ENCODE measurements at places on chromosomes 3 and 15. TPM values are rescaled to one million over a fixed set of nuclear protein-coding genes. Genes with fewer than 3 reads are reported as not detected.

PEX11A gene
- 3.0 TPM for total RNA-seq

- peaks cover 2% of the 10 kb centered on the region for H3K36me3 ChIP-seq
- DNase-seq, result no peak
- peaks cover under 1% of the 10 kb centered on the region for H3K4me1 ChIP-seq
- no peak overlapping the region for H3K4me3 ChIP-seq
- no peak overlapping the region for H3K27ac ChIP-seq
- no peaks in the 10 kb centered on the region for H3K27me3 ChIP-seq
Measured at GRCh38 chr15:44023176-44023575, 171.9 kb downstream of the FRMD5 start.

P2RY1 gene
- 32.9 TPM for total RNA-seq

DNA sequence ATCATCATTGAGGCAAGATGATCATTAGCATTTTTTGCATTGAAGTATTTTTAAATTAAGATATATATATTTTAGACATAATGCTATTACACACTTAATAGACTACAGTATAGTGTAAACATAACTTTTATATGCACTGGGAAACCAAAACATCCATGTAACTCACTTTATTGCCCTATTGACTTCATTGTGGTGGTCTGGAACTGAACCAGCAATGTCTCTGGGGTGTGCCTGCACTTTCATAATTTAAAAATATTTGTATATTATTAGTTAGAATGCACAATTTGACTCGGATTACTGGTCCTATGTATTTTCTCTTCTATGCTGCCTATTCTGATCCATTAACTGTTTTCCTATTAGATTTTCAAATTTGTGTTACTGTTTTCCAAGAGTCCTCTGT, 109.1 kb upstream of the SPATA12 start:
- no peak for DNase-seq
- peaks cover 3% of the 10 kb centered on the region for H3K4me1 ChIP-seq
- no peak overlapping the region for H3K4me3 ChIP-seq

CLDN18 gene
- 0.16 TPM for total RNA-seq

CPB1 gene
- 7.6 TPM for total RNA-seq

CADPS gene
- 7.5 TPM for total RNA-seq

ARGFX gene
- total RNA-seq, result not detected

TICRR gene
- total RNA-seq, result 33.8 TPM

NT5DC2 gene
- 377 TPM for total RNA-seq

ATP13A5 gene
- total RNA-seq, result not detected

LPCAT4 gene
- 70.6 TPM for total RNA-seq

- DNase-seq, result no peak
- H3K27me3 ChIP-seq, result no peaks in the 10 kb centered on the region
- no peaks in the 10 kb centered on the region for H3K4me1 ChIP-seq
- no peak overlapping the region for H3K27ac ChIP-seq
- H3K36me3 ChIP-seq, result peaks cover 31% of the 10 kb centered on the region
Measured at GRCh38 chr3:49302613-49303012, 25.6 kb upstream of the C3orf62 start.

DNA sequence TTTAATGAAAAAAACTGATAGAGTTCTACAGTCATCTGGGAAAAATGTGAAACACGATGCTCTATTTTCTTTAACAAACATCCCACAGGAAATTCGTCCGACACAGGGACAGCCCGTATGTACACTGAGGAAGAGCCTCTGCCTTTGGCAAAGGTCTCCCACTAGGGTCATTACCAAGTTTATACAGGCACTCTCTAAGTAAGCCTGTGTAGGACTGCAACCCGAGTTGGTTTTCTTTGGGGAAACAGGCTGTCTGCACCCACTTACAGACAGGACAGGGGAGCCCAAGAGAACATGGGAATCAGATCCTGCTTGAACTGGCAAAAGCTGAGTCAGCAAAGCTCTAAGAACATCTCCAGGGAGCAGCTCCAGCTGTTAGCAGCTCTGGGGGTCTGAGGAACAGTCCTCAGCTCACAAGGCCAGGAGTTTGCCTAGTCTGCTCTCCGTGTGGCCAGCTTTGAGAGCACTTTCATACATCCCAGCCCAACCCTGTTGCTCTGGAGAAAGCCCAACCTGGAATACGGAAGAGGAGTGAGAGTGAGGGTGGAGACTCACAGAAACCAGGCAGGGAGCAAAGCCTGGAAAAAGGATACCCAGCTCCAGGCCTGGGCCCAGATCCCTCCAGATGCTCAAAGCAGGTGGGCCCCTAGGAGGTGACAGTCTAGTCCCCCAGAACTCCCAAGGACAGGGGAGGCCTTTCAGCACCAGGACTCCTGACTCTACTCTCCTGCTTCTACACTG, 1.9 kb downstream of the TBC1D2B start:
- H3K27ac ChIP-seq, result peak overlapping the region; percentile 78
- H3K27me3 ChIP-seq, result peaks cover 6% of the 10 kb centered on the region
- H3K36me3 ChIP-seq, result peaks cover 2% of the 10 kb centered on the region
- DNase-seq, result peak; percentile 33

DNA sequence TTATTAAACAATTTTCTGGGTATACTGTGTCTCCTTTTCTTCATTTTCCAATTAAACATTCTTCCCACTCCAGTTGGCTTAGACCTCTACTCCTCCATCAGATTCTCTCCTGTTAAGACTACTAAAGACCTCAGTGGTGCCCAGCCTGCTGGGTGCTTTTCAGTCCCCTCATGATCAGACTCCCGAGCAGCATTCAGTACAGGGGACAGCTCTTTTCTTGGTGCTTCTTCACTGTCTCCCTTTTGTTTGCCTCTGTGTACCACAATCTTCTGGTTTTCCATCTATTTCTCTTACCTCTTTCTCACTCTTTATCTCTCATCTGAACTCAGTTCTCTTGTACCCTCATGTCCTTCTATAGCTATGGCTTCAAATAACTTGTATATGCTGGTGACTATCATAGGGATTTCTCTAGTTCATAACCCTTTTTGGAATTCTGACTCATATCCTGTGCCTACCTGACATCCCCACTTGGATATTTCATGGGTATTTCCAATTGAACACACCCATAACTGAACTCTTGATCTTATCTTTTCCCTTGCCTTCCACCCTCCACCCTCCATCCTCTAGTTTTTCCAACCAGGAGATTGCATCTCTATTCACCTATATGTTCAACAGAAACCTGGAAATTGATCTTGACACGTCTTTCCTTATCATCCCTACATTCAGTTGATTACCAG, 55.6 kb upstream of the ABHD10 start:
- peaks cover 28% of the 10 kb centered on the region for H3K27me3 ChIP-seq
- no peak overlapping the region for H3K27ac ChIP-seq
- no peak overlapping the region for H3K4me3 ChIP-seq
- DNase-seq, result no peak
- H3K4me1 ChIP-seq, result peaks cover 36% of the 10 kb centered on the region
- peaks cover 46% of the 10 kb centered on the region for H3K36me3 ChIP-seq

- no peak overlapping the region for H3K27ac ChIP-seq
- no peak overlapping the region for H3K4me3 ChIP-seq
- peaks cover 2% of the 10 kb centered on the region for H3K27me3 ChIP-seq
- no peak for DNase-seq
Measured at GRCh38 chr15:88057836-88058235, 198.7 kb downstream of the NTRK3 start.

PDZRN3 gene
- total RNA-seq, result 9.5 TPM

DNA sequence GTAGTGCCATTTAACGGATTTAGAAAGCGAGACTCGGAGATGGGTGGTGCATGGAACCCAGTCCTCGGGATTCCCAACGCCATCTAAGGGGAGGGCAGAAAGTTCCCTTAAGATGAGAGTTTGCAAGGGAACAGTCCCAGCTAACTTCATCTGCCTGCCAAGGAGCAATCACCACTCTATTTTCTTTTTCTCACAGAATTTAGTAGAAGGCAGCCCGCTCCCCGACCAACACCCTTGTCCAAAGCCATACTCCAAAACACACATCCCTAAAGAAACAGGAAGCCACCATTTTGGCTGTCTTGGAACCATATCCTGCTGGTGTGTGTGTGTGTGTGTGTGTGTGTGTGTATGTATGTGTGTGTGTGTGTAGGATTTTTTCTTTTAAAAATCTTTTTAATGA, 7.1 kb upstream of the FGD5 start:
- peak overlapping the region; percentile 93 for H3K4me3 ChIP-seq
- peaks cover 49% of the 10 kb centered on the region for H3K27me3 ChIP-seq
- no peak for DNase-seq
- H3K36me3 ChIP-seq, result no peaks in the 10 kb centered on the region
- H3K4me1 ChIP-seq, result peaks cover 39% of the 10 kb centered on the region

GRCh38 chr15:39127925-39128617, 452.8 kb upstream of the THBS1 start:
- H3K4me3 ChIP-seq, result no peak overlapping the region
- peaks cover 16% of the 10 kb centered on the region for H3K4me1 ChIP-seq
- no peaks in the 10 kb centered on the region for H3K27me3 ChIP-seq
- no peak for DNase-seq

SNTN gene
- not detected for total RNA-seq

HESX1 gene
- 4.5 TPM for total RNA-seq

- DNase-seq, result no peak
- peak overlapping the region; percentile 82 for H3K27ac ChIP-seq
- H3K4me3 ChIP-seq, result no peak overlapping the region
- peaks cover 3% of the 10 kb centered on the region for H3K36me3 ChIP-seq
- no peaks in the 10 kb centered on the region for H3K27me3 ChIP-seq
- peaks cover 47% of the 10 kb centered on the region for H3K4me1 ChIP-seq
Measured at GRCh38 chr3:17738921-17739320, 3.5 kb downstream of the TBC1D5 start.

SLC12A1 gene
- 0.39 TPM for total RNA-seq

GRCh38 chr15:41666353-41666920, 6.2 kb downstream of the MGA start:
- H3K4me1 ChIP-seq, result peaks cover 12% of the 10 kb centered on the region

DNA sequence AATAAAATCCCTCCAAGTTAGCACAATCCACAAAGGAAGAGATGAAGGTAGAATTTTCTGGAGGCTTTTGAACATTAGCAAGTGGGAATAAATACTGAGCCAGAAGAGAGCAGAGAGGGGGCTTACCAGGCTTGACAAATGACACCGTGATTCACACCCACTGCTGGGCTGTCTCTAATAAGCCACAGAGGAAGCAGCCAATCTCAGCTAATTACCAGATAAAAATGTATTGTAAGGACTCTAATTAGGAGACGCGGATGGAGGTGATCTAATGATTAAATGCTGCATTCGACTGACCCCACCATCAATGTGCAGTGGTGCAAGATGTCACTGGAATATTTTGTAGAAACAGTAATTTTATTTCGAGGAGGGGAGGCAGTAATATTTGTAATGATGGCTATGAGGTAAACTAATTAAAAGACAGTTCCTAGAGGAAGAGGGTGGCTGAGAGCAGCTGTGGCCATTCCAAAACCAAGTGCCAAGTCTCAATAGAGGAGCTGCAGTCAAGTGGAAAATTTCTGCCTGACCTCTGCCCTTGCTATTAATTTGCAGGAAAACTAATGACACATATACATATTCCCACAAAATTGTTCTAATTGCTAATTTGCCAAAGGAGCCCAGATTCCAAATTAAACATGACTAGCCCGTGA, 602.2 kb downstream of the FOXP1 start:
- DNase-seq, result no peak
- H3K4me1 ChIP-seq, result peaks cover 36% of the 10 kb centered on the region
- H3K27ac ChIP-seq, result peak overlapping the region; percentile 55
- H3K27me3 ChIP-seq, result no peaks in the 10 kb centered on the region

FBXW12 gene
- total RNA-seq, result 2.0 TPM

GRCh38 chr3:99852851-99853250, 35.2 kb downstream of the CMSS1 start:
- H3K36me3 ChIP-seq, result no peaks in the 10 kb centered on the region
- no peak for DNase-seq
- no peak overlapping the region for H3K4me3 ChIP-seq
- no peaks in the 10 kb centered on the region for H3K27me3 ChIP-seq
- peaks cover 34% of the 10 kb centered on the region for H3K4me1 ChIP-seq

DNA sequence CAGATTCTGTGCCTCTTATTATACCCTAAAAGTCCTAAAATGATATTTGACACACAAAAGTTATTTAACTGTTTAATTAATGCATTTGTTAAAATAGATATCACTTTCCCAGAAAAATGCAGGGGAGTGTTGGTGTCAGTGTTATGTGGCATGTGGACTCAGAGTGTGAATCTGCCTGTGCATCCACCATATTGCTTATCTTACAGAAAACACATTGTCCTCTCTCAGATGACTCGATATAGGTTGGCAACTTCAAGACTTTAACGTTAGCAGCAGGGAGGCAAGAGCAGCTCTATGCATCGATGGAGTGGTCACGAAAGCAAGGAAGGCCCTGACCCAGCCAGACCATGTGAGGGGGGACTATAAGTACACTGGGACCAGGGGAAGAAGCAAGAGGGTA, 165.4 kb upstream of the DCBLD2 start:
- H3K27me3 ChIP-seq, result no peaks in the 10 kb centered on the region
- no peaks in the 10 kb centered on the region for H3K4me1 ChIP-seq
- DNase-seq, result no peak
- peaks cover 7% of the 10 kb centered on the region for H3K36me3 ChIP-seq
- H3K4me3 ChIP-seq, result no peak overlapping the region
- no peak overlapping the region for H3K27ac ChIP-seq

DNA sequence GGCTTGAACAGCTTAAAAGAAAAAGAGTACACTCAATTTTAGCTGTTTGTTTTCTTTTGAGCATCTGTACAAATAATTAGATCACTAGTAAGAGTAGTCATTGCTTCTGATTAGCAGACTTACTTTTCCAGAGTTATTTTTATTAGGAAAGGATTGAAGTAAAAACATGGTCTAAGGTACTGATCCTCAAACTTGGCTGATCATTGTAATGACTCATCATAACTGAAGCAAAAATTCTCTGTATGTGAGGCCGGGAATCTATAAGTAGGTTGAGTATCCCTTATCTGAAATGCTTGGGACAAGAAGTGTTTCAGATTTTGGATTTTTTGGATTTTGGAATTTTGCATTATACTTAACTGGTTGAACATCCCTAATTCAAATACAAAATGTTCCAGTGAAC, 12.4 kb downstream of the NMD3 start:
- no peaks in the 10 kb centered on the region for H3K27me3 ChIP-seq
- DNase-seq, result no peak
- H3K27ac ChIP-seq, result no peak overlapping the region
- H3K4me3 ChIP-seq, result no peak overlapping the region
- no peaks in the 10 kb centered on the region for H3K4me1 ChIP-seq

CMSS1 gene
- total RNA-seq, result 70.6 TPM

RHOV gene
- total RNA-seq, result 5.0 TPM

RPL15 gene
- 2,865 TPM for total RNA-seq

GRCh38 chr3:194007592-194008337, 128.2 kb upstream of the HES1 start:
- H3K27ac ChIP-seq, result no peak overlapping the region
- H3K27me3 ChIP-seq, result peaks cover 68% of the 10 kb centered on the region
- H3K36me3 ChIP-seq, result no peaks in the 10 kb centered on the region
- H3K4me3 ChIP-seq, result no peak overlapping the region
- DNase-seq, result no peak

GRCh38 chr3:38117163-38117716, 19.7 kb downstream of the ACAA1 start:
- H3K27ac ChIP-seq, result no peak overlapping the region
- H3K27me3 ChIP-seq, result peaks cover 6% of the 10 kb centered on the region
- no peak for DNase-seq
- peaks cover 4% of the 10 kb centered on the region for H3K36me3 ChIP-seq
- H3K4me1 ChIP-seq, result no peaks in the 10 kb centered on the region

DNA sequence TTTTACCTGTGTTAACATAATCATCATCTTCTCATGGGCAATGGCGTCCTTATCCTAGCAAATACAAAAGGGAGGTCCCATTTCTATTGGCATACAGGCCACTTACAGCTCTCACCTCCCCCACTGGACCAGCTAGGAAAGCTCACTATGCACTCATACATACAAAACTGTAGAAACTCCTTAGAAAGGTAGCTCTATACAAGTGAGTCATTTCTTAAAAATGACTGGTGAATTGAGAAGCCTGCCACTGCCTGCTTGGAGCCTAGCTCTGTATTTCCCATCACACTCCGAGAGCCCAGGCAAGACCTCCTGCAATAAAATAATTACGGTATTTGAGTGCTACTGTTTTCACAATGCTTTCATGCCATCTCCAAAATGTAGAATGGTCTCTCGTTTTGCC, 321.8 kb downstream of the ULK4 start:
- peaks cover under 1% of the 10 kb centered on the region for H3K27me3 ChIP-seq
- no peak overlapping the region for H3K27ac ChIP-seq
- H3K36me3 ChIP-seq, result peaks cover 5% of the 10 kb centered on the region
- no peaks in the 10 kb centered on the region for H3K4me1 ChIP-seq
